Astrocyte (in vitro differentiated cells and primary cell): ENCODE measurements at places on chromosomes 4 and X. TPM values are rescaled to one million over a fixed set of nuclear protein-coding genes. Genes with fewer than 3 reads are reported as not detected.
A peak's percentile ranks its signal among the peaks of the same experiment; 100 is the strongest.

- H3K36me3 ChIP-seq, result no peaks in the 10 kb centered on the region
- no peak overlapping the region for H3K27ac ChIP-seq
- DNase-seq, result no peak
- H3K4me3 ChIP-seq, result no peak overlapping the region
Observed at GRCh38 chr4:81609844-81610243, 138.1 kb upstream of the RASGEF1B start.

DNA sequence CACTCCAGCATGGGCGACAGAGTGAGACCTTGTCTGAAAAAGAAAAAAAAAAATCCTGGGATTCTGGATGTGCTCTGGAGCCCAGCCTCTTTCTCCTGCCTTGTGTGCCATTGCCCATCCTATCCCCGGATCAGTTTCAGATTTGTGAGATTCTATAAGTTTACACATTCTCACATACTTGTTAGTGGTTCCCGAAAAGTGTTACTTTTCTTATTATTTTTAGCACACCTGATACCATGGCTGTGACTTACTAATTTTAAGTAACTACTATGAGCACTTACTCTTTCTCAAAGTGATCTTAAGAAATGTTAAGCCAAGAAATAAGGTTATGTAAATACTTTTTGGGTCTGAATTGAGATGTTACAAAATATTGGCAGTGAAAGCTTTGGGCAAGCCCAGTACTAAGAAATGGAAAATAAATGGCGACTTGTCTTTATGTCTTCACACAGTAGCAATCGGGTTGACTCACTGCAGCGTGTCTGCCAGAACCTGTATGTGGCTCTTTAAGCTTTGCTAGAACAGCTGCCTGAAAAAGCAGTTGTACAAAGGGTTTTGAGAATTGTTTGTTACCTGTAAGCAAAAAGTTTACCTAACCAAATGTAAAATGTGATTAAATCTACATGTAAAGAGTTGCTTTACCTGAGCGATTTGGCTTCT is 118.7 kb downstream of the KLHL8 start:
- no peak overlapping the region for H3K4me3 ChIP-seq
- DNase-seq, result no peak
- peaks cover 23% of the 10 kb centered on the region for H3K27me3 ChIP-seq
- no peaks in the 10 kb centered on the region for H3K36me3 ChIP-seq
- peaks cover 11% of the 10 kb centered on the region for H3K4me1 ChIP-seq
- H3K27ac ChIP-seq, result no peak overlapping the region

- no peaks in the 10 kb centered on the region for H3K27me3 ChIP-seq
- no peak overlapping the region for H3K4me3 ChIP-seq
- DNase-seq, result no peak
Observed at GRCh38 chr4:39335566-39335965, 30.6 kb downstream of the RFC1 start.

DNA sequence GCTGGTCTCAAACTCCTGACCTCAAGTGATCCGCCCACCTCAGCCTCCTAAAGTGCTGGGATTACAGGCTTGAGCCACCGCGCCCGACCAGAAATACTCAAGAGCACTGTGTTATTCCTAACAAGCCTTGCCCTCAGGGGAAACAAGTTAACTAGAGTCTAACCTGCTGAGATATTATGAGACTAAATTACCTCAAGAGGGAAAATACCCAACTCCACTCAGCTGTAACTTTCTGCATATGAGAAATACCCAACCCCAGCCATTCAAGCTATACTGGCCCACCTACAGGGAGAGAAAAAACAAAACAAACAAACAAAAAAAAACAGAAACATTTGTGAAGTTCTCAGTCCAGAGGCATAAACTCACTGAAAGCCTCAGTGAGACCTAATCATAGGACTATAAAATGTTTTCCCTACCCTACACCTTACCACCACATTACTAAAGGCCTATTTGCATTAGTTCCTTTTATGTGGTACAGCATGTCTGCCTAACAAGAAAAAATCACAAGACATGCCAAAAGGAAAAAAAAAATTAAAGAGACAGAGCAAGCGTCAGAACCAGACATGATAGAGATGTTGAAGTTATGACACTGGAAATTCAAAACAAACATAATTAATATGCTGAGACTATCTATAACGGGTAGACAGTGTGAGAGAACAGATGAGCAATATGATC is 876.0 kb downstream of the FSTL5 start:
- H3K36me3 ChIP-seq, result no peaks in the 10 kb centered on the region
- H3K4me1 ChIP-seq, result no peaks in the 10 kb centered on the region
- no peak overlapping the region for H3K27ac ChIP-seq
- DNase-seq, result no peak
- no peaks in the 10 kb centered on the region for H3K27me3 ChIP-seq
- H3K4me3 ChIP-seq, result no peak overlapping the region

The FABP2 gene
- not detected in 2 replicates for total RNA-seq

The MAD2L1 gene
- total RNA-seq, result 9.0 and 10.0 TPM in 2 replicates

The CLOCK gene
- total RNA-seq, result 20.4 and 21.4 TPM in 2 replicates

- no peak overlapping the region for H3K4me3 ChIP-seq
- H3K27me3 ChIP-seq, result no peaks in the 10 kb centered on the region
- peaks cover 4% of the 10 kb centered on the region for H3K4me1 ChIP-seq
- H3K36me3 ChIP-seq, result no peaks in the 10 kb centered on the region
- no peak for DNase-seq
- H3K27ac ChIP-seq, result no peak overlapping the region
Observed at GRCh38 chr4:114561590-114561989, 37.0 kb upstream of the UGT8 start.

DNA sequence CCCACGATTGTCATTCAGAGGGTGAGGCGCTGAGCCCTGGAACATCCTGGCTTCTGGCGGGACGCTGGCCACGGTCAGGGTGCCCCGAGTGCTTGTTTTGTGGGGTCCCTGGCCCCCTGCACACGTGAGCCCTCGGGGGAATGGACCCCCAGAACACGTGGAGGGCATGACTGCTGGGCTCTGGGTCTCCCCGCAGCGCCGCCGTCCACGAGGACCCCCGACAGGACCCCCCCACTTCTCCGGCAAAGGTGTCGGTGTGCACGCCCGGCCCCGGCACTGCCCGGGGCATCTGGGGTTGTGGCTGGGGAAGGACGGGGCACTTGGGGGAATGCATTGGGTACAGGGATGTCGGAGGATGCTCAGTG is 13.9 kb upstream of the GTPBP6 start:
- H3K4me1 ChIP-seq, result peaks cover 8% of the 10 kb centered on the region
- no peaks in the 10 kb centered on the region for H3K27me3 ChIP-seq

- no peaks in the 10 kb centered on the region for H3K4me1 ChIP-seq
- DNase-seq, result peak; percentile 26
- H3K27ac ChIP-seq, result no peak within 1 kb of the TSS
- peak within 1 kb of the TSS; percentile 50 for H3K4me3 ChIP-seq
- H3K27me3 ChIP-seq, result no peaks in the 10 kb centered on the region
- H3K36me3 ChIP-seq, result no peaks in the 10 kb centered on the region
Observed at GRCh38 chrX:102651242-102652011, at the start of gene GPRASP1. TSS of gene GPRASP1 (plus strand) at chrX:102651483. CDS start at chrX:102653914, 2,431 bp downstream.

GRCh38 chr4:7166237-7166636 is 26.1 kb upstream of the SORCS2 start:
- no peak overlapping the region for H3K27ac ChIP-seq
- no peak overlapping the region for H3K4me3 ChIP-seq
- no peaks in the 10 kb centered on the region for H3K36me3 ChIP-seq
- no peak for DNase-seq

DNA sequence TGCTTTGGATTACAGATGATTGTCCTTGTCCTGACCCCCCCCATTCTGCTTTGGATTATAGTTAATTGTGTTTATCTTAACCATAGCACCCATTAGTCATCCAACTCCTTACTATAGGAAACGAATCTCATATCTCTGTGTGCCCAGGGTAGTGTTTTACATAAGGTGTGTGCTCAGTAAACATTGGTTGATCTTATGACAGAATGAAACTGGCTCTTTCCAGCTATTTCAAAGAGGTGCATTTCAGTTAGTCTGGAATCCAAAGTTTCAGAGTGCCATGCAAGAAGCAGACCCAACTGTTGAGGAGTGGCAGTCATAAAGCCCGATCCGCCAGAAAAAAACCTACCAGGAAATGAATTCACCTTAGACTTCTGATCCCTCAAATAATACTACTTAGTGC is 14.7 kb downstream of the TRIM2 start:
- H3K36me3 ChIP-seq, result no peaks in the 10 kb centered on the region
- H3K27ac ChIP-seq, result no peak overlapping the region
- no peak for DNase-seq

- DNase-seq, result peak; percentile 47
- no peaks in the 10 kb centered on the region for H3K27me3 ChIP-seq
- no peak overlapping the region for H3K27ac ChIP-seq
- H3K36me3 ChIP-seq, result no peaks in the 10 kb centered on the region
- H3K4me3 ChIP-seq, result no peak overlapping the region
Observed at GRCh38 chr4:100841911-100842310, 324.1 kb upstream of the EMCN start.

The STAG2 gene
- total RNA-seq, result 51.2 and 51.5 TPM in 2 replicates

The UGT8 gene
- 6.4 and 7.7 TPM in 2 replicates for total RNA-seq

The SSX4 gene
- not detected in 2 replicates for total RNA-seq

GRCh38 chr4:10506077-10506476 is 48.9 kb upstream of the ZNF518B start:
- H3K4me3 ChIP-seq, result no peak overlapping the region
- H3K4me1 ChIP-seq, result no peaks in the 10 kb centered on the region
- no peak overlapping the region for H3K27ac ChIP-seq
- no peak for DNase-seq
- no peaks in the 10 kb centered on the region for H3K27me3 ChIP-seq
- H3K36me3 ChIP-seq, result no peaks in the 10 kb centered on the region

- DNase-seq, result peak; percentile 69
- H3K27me3 ChIP-seq, result no peaks in the 10 kb centered on the region
- peak overlapping the region; percentile 17 for H3K27ac ChIP-seq
- peaks cover 10% of the 10 kb centered on the region for H3K4me1 ChIP-seq
- peaks cover 10% of the 10 kb centered on the region for H3K36me3 ChIP-seq
Observed at GRCh38 chr4:186651624-186652023, 72.0 kb downstream of the FAT1 start.

GRCh38 chrX:47707031-47707780 is 48.2 kb upstream of the UXT start:
- no peak overlapping the region for H3K4me3 ChIP-seq
- no peaks in the 10 kb centered on the region for H3K4me1 ChIP-seq
- no peaks in the 10 kb centered on the region for H3K36me3 ChIP-seq
- H3K27me3 ChIP-seq, result no peaks in the 10 kb centered on the region
- no peak overlapping the region for H3K27ac ChIP-seq

DNA sequence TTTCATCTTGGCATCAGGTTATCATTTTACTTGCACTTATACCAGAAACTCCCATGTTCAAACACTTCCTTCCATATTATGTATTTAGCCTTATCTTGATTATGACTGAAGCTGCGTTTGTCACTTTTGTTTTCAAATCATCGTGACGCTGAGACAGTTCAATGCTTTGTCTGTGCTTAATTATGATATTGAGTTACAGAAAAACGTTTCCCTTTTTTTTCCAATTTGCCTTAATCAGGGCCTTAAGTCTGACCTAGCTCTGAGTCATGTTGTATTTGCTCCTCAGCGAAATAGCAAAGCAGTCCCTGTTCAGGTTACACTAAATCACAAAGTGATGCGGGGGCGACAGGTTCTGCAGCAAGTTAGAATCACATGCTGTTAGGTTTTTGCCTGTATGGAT is 254.7 kb downstream of the AFF2 start:
- H3K36me3 ChIP-seq, result no peaks in the 10 kb centered on the region
- H3K27me3 ChIP-seq, result no peaks in the 10 kb centered on the region
- H3K27ac ChIP-seq, result no peak overlapping the region
- DNase-seq, result peak; percentile 13

The GPR82 gene
- total RNA-seq, result not detected in 2 replicates

DNA sequence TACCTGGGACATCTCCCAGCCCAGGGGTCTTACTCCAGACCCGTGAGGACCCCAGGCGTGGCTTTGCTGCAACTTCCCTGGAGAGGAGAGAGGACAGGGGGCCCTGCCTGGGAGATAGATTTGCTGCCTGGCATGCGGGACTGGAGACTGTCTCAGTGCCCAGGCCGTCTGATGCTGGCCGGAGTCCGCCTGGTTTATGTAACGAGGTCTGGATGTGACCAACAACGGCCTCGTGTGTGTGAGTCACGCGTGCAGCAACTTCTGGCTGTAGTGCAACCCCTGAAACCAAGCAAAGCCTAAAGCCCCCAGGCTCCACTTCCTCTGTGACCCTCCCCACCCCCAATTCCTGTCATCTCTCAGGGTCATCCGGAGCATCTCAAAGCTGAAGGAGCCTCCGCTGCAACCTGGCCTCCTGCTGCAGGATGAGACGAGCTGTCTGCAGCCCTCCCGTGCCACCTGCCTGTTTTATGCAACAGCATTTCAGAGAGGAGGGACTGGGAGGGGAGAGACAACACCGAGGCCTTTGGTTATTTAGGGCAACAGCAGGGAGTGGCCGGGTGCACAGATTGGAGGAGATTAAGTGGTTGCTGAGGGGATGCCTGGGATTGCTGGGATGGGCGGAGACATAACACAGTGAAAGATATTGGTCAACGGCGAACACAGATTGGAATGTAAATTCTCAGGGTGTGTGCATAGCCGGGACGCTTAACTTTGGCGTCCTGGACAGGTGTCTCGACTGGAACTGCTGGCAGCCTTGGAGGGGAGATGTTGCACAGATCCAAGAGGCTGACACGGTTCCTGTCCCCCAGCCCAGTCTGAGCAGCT is 16.0 kb downstream of the XG start:
- no peak overlapping the region for H3K27ac ChIP-seq
- no peak overlapping the region for H3K4me3 ChIP-seq
- DNase-seq, result peak; percentile 19
- H3K27me3 ChIP-seq, result no peaks in the 10 kb centered on the region

The XAGE1A gene
- total RNA-seq, result not detected in 2 replicates

DNA sequence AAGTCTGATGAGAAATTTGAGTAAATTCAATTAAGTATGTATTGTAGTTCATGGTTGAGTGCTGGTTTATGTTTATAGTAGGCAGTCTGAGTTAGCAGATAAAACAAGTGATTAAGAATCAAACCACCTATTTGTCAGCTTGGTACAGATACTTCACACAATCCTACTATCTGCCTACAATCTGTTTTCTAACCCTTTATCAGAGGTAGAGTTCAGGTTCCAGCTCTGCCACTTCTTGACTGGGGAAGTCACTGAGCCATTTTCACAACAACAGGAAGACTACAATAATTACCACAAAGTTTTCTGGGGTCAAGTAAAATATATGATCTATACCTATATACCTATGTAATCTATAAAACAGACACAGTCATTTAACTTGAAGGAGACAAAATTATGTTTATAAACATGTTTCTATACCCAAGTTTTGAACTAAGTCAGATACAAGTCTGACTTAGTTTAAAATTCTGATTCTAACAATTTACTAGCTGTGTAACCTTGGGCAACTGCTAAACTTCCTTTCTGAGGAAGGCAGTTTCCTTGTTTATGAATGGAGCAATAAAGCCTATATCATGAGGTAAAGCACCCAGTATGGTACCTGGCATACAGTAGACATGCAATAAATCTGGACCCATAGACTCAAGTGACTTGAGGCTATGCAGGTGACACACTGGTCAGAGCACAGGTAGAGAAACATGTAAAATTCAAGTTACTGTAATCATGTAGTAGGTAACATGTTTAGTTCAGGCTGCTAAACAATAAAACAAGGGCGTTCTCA is 37.2 kb upstream of the BDH2 start:
- H3K27ac ChIP-seq, result peak overlapping the region; percentile 48
- H3K4me3 ChIP-seq, result no peak overlapping the region
- peaks cover 19% of the 10 kb centered on the region for H3K36me3 ChIP-seq
- no peaks in the 10 kb centered on the region for H3K27me3 ChIP-seq
- peaks cover 9% of the 10 kb centered on the region for H3K4me1 ChIP-seq
- no peak for DNase-seq
